ENCODE measurements at places on chromosomes 13 and 19. TPM values are rescaled to one million over a fixed set of nuclear protein-coding genes. Genes with fewer than 3 reads are reported as not detected.

The FNDC3A gene
- 39.4 TPM for total RNA-seq

The FGF9 gene
- 2.4 TPM for total RNA-seq

The ZNF296 gene
- total RNA-seq: not detected

The ATP12A gene
- not detected for total RNA-seq

The FUT6 gene
- not detected for total RNA-seq

The ARRDC2 gene
- total RNA-seq: 3.8 TPM

The CCDC106 gene
- total RNA-seq: 25.5 TPM

The POLR1G gene
- 13.2 TPM for total RNA-seq

The SLC25A41 gene
- not detected for total RNA-seq

The FBN3 gene
- total RNA-seq: not detected

The PIK3R2 gene
- 48.4 TPM for total RNA-seq

The LYL1 gene
- not detected for total RNA-seq

The SHANK1 gene
- total RNA-seq: 32.3 TPM

The C19orf25 gene
- 37.6 TPM for total RNA-seq

The C19orf81 gene
- not detected for total RNA-seq

The NPAS1 gene
- total RNA-seq: 2.0 TPM

The ZNF571 gene
- 4.8 TPM for total RNA-seq

The EHD2 gene
- 97.9 TPM for total RNA-seq

The IGLON5 gene
- total RNA-seq: not detected

The TEKTIP1 gene
- total RNA-seq: not detected

The PRR20D gene
- not detected for total RNA-seq

The FLT1 gene
- not detected for total RNA-seq

The CATSPERD gene
- not detected for total RNA-seq

The FXYD7 gene
- total RNA-seq: not detected

The MEF2B gene
- total RNA-seq: not detected

The SHD gene
- 1,129 TPM for total RNA-seq

The OR7A5 gene
- total RNA-seq: 0.67 TPM

The ZNF888 gene
- total RNA-seq: 0.73 TPM

The ZNF723 gene
- not detected for total RNA-seq

The ATP4A gene
- total RNA-seq: not detected

The KIR2DL4 gene
- total RNA-seq: not detected

The N4BP2L2 gene
- 400 TPM for total RNA-seq

The FCAR gene
- total RNA-seq: not detected
